ENCODE measurements at places on chromosomes 12 and 14. TPM values are rescaled to one million over a fixed set of nuclear protein-coding genes. Genes with fewer than 3 reads are reported as not detected.

MSRB3 gene
- 19.2 TPM for total RNA-seq

SLC6A13 gene
- total RNA-seq = 1.9 TPM

TCL1B gene
- 0.50 TPM for total RNA-seq

- DNase-seq = no peak
These were observed 144.1 kb upstream of the PTPRQ start for GRCh38 chr12:80299976-80300375.

DNA sequence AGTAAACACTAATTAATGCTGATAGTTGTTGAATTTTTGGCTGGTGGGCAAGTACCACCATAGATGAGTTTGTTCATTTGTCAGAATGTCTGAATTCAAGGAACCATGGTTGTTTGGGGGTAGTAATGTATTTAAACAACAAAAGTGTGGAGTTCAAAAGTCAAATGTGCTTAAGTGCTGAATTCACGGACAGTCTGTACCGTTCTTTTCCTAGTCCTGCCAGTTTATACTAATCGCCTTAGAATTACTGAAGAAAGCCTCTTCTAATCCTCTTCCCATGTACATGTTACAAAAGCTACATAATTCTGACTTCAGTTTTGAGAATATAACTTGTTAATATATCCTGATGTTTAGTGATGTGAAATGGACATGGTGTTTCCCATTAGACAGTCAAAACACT lies 2.7 kb downstream of the NAA25 start:
- no peak for DNase-seq

All from hepatocyte (in vitro differentiated cells).